ENCODE measurements at places on chromosomes 12 and 14.

DNA sequence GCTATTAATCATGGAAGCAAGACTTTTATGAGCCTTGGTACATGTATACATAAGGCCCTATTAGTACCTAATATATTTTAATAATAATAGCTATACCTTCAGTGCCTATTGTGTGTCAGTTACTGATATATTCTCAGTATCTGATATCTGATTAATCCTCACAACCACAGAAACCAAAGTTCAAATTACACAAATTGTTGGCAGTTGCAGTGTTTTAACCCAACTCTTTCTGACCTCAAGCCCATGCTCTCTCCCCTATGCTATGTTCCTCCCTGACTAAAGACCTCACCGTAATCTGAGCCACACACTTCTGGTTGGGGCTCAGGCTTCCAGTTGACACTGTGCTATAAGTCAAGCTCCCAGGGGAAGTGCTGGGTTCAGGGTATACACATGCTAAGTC lies 214.4 kb downstream of the SPTSSA start:
- DNase-seq = no peak

DNA sequence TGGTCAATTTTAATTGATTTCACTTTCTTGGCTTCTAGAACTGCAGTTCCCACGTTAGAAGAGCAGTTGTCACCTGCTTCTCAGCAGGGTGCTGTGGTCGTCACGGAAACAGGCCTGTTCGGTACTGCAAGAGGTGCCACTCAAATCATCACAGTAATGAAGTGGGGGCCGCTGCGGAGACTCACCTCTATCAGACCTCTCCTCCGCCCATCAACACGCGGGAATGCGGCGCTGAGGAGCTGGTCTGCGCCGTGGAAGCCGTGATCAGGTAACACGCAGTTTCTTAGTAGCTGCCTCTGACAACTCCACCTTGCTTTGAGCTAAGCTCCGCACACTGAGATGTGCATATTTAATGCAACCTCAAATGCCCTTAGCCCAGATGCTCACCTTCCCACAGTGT lies 107.2 kb downstream of the UNC79 start:
- DNase-seq = no peak

- DNase-seq = no peak
Measured at GRCh38 chr14:42628602-42629001, 1021.9 kb downstream of the LRFN5 start.

DNA sequence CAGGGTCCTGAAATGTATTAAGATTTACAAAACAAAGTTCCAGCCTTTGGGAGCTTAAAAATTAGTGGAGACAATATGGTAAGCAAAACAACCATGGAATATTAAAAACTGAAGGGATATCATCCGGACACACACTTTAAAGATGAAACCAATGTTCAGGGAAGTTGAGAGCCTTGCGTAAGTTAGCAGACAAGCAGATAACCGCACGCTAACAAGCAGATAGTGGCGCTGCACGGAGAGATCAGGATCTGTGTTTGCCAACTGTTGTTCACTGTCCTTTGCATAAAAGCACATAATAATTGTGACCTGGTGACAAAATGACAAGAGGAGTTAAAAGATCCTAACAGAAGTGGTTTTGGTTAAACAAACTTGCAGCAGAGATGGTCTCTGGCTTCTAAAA lies 14.3 kb upstream of the TMEM229B start:
- no peak for DNase-seq

DNA sequence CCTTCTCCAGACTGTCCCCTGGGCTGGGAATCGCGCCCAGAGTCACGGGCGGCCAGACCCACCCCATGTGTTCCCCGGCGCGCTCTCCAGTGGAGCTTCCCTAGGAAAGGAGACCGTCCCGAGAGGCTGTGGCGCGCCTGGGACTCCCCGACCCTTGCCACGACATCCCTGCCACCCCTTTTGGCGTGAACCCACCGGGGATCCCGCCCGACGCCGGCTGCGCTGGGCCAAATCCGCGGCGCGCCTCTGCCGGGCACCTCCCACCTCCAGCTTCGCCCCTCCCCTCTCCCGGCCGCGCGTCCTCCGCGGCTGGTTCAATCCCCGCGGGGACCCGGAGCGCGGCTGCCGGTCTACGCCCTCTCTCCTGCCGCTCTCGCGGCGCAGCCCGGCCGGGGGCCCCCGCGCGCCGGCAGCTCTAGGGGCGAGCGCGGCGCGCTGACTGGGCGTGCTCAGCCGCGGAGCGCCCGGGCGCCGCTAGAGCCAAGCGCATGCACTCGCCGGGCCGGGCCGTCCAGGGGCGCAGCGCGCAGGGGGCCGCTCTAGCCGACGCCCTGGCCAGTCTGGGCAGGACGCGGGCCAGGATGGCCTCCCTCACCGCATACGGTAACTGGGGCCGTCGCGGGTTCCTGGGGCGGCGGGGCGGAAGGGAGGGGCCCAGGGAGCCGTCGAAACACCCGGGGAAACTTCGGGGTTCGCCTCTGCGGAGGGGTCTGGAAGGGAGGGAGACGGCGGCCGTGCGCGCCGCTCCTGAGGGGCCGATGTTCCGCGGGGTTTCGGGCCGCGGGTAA lies 77.4 kb upstream of the ANO4 start:
- no peak for DNase-seq

DNA sequence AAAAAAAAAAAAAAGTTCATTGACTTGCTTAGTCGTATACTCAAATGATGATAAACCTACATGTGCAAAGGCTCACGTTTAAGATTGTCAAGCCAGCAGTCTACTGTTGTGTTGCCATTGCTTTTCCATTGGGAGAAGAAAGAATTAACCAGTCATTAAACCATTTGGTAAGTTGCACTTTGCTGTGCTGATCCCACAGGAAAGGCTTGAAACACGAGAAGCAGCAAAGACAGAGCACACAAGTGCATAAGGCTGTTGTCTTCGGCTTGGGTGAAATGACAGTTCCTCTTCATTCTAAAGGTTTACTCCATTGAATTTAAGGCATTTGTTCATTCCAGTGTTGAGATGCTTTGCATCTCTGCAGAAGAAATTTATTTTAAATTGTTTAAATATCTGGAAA lies 50.1 kb downstream of the ZC3H14 start:
- no peak for DNase-seq

DNA sequence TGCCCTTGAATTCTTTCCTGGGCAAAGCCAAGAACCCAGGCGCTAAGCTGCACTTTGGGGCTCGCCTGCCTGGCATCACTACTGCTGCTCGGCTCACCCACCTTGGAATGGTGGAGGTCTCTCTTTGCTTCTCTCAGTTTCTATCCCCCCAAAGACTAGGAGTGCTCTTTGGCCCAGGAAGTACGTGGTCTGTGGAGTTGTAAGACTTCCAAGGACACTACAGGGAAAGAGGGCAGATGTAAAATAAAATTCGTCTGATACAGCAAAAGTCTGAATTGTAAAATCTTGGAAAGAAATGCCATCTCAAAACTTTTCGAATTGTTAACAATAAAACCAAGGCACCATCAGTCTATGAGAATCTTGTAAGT lies 52.5 kb upstream of the MAP1LC3B2 start:
- no peak for DNase-seq

DNA sequence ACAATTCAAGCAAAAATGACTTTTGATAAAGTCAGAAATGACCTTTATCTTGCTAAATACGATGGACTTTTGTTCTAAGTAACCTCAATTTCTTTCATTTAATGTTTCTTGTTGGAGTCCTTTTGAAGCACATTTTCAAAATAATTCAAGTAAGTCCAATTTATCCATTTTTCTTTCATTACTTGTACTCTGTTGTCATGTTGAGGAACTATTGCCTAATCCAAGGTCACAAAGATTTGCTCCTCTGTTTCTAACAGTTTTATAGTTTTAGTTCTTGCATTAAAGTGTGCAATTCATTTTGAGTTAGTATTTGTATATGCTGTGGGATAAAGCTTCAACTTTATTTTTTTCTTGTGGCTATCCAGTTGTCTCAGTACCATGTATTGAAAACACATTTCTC lies 66.7 kb downstream of the CCER1 start:
- no peak for DNase-seq

DNA sequence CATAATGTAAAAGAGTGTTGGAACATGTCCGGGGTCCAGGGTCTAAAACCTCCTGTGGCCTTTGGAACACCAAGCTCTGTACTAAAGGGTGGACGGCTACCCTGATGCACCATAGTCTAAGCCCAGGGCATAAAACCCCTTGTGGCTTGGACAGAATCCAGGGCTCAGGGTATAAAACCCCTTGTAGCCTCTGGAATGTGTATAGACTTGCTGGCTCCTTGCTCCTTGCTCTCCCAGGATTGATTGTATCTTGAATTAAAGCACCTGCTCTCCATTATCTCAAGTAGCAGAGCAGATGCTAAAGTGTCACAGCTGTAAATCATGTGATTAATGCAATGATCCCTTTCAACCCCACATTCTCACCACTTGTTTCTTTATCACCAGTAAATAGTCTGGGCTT lies 556.5 kb downstream of the LRFN5 start:
- no peak for DNase-seq

DNA sequence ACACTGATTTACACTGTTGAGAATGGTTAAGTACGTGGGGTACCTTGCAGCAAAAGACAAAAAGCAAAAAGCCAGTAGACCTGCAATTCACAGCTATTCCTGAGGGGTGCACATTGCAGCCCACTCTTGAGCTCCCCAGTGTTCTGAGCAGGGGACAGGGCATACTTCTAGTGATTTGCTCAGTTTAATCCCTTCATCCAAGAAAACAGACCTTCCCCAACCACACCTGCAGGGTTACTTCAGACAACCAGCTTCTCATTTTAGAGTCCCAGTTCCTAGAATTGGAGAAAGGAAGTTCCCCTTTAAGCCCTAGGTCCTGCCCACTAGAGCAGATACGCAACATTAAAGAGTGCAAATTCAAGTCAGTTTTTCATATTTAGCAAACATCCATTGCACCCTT lies 3.6 kb upstream of the WSB2 start:
- DNase-seq = no peak

DNA sequence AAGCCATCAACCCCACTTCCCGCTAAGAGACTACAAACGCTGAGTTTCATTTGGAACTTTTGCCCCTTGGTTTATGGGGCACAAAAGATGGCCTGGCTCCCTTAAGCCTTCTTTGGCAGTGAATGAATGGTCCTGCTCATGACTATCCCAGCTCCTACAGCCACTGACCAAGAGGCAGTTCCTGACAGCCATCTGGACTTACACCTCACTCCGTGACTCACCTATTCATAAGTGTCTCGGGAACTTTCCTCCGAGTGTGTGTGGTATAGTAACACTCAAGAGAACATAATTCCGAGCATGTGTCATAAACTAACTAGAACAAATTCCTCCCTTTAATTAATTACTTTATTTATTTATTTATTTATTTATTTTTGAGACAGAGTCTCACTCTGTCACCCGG lies 51.9 kb upstream of the NUDT4 start:
- no peak for DNase-seq

DNA sequence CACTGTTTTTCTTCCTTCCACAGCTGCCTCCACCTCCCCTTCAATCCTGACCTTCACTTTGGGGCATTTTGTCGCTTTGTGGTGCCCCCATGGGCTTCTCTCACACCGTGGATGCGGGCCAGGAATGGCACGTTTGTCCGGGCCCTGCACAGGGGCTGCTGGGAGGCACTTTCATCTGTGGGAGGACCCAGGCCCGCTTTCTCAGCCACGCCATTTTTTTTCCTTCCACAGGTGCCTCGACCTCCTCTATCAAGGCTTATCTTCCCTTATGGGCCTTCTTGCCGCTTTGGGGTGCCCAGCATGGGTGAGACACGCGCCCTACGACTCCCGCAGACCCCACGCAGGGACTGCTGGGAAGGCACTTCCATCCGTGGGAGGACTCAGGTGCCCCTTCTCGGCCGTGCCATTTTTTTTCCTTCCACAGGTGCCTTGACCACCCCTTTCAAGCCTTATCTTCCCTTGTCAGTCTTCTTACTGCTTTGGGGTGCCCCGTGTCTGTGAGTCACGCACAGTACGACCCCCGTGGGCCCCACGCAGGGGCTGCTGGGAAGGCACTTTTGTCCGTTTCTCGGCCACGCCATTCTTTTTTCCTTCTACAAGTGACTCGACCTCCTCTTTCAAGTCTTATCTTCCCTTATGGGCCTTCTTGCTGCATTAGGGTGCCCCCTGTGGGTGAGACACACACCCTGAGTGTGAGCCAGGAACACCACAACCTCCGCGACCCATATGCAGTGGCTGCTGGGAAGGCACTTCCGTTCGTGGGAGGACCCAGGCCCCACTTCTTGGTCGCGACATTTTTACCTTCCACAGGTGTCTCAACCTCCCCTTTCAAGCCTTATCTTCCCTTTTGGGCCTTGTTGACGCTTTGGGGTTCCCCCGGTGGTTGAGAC lies 270.7 kb downstream of the ALG10 start:
- no peak for DNase-seq

DNA sequence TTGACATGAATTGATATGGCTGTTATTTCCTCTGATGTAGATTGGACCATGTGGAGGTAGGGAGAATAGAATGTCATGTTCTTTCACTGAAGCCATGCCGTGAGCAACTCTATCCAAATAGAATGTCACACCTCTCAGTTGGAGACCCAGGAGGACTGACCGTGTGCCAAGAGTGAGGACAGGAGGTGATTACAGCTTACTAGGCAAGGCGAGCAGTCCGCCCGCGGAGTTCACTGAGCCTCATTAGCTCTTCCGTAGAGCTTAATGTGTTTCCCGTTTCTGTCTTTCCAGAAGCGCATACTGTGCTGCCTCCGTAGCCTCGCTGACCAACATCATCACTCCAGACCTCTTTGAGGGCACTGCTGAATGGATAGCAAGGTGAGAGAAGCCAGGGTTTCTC lies 45.6 kb downstream of the FNTB start:
- DNase-seq = no peak

DNA sequence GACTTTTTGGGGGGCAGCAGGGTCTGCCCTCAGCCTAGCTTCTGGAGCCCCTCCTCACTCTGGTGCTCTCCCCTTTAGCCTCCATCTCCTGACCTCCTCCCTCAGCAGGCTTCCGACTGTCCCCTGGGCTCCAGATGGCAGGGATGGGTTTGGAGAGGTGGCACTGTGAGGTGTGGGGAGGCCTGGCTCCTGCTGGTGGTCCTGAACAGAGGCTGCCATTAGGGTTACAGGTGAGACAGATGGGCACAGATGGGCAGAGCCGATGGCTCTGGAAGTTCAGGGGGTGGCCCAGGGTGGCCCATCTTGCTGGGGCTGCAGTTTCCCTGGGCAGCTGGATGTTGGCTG lies 68.5 kb upstream of the BEGAIN start:
- no peak for DNase-seq

DNA sequence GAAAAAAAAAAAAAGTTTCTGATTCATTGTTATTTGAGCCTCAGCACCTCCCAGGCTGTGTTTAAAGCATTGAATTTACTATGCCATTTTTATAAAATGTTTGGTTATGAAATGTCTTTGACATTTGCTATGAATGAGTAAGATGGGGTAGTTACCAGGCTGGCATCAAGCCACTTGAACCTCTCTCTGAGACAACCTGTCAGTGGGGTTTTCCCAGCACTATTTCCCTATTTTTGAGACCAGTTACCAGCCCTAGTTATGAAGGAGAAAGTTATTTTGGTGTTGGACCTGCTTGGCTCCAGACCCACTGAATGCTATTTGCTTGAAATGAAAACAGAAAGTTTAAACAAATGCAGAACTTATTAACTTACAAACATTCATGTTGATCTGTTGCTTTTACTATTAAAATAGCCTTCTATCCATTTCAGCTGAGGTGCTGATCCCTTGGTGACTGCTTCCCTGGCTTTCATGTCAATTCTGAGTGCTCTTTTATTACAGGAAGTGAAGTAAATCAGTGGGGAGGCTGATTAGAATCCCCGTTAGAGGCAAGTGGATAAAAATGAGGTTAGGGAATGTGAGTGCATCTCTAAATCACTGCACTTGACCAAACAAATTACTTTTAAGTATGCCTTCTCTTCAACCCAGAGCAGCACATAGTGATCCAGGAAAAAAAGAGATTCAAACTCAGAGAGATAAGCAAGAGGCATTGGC lies 37.8 kb downstream of the LLPH start:
- no peak for DNase-seq

- DNase-seq = no peak
Measured at GRCh38 chr12:50241178-50241577, 42.1 kb downstream of the LIMA1 start.

- no peak for DNase-seq
Measured at GRCh38 chr14:35347323-35348043, 55.3 kb downstream of the PSMA6 start.
